Activated T-cell treated with anti-CD3 and anti-CD28 coated beads, Interleukin-2, amount 50 U/mL, for 72 hours (primary cell): ENCODE measurements at places on chromosomes 7 and 10. TPM values are rescaled to one million over a fixed set of nuclear protein-coding genes. Genes with fewer than 3 reads are reported as not detected.

GRCh38 chr7:80816806-80817205 lies 102.0 kb downstream of the SEMA3C start:
- DNase-seq = no peak

GRCh38 chr7:23462846-23463245 lies 7.4 kb downstream of the IGF2BP3 start:
- no peak for DNase-seq

DNA sequence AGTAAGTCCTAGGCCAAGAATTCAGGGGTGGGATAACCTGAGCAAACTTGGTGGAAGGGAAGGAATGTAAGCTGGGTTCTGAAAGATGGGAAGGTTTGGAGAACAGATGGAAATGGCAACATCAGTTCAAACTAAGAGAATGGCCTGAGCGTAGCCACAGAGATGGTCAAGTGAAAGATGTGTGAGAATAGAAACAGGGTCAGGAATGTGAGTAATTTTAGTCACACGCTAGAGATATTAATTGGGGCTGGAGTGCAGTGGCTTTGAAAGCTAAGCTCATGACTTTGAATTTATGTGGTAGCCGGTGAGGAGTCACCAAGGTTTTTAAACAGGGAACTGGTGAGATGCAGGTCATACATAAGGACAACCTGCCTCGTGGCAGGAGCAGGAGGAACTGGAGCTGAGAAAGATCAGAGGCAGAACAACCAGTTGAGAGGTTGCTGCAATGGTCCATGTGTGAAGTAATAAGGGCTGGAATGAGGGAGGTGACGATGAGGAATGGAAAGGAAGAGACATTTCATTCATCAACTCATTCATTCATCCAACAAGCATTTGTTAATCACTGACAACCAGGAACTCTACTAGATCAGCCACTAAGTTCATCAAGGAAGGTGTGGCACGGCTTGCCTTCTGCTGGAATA lies 12.9 kb upstream of the SORBS1 start:
- DNase-seq = no peak

The MYL10 gene
- not detected for total RNA-seq

The CACNA2D1 gene
- 0.46 TPM for total RNA-seq
